ENCODE measurements at places on chromosomes 7 and 10.

DNA sequence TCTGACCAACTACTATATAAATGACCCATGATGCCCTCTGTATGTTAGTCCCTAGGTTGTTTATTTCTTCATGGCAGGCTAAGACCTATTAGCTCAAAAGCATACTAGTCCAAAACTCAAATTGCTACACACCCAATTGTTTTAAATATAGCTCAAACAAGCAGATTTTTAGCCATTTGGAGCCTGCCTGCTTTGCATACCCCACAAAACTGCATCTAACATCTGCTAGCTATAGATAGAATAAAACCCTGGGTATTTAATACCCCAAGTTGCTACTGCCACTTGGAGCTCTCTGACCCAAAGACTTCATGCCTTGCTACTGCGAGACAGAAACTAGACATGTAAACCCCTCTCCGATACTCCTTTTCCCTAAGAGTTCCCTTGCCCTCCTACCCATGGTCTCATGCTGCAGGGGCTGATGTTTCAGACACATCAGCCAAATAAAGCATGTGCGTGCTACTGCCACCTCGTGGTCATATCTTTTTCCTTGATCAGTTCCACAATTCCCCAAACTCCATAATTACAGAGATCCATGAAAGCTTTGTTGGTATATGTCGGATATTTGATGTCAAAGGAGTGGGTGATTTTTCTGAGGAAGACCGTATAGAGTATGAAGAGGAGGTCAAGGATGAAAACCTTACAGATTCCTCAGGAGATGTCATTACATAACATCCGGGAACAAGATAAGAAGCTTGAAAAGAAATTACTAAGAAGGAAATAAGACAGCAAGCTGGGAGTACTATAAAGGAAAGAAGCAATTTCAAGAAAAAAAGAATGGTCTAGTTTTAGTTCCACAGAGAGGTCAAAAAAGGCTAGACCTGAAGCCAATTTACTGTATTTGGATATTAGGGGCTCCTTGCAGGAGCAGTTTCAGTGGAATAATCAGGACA lies 386.6 kb downstream of the SH2D4B start:
- DNase-seq: no peak

DNA sequence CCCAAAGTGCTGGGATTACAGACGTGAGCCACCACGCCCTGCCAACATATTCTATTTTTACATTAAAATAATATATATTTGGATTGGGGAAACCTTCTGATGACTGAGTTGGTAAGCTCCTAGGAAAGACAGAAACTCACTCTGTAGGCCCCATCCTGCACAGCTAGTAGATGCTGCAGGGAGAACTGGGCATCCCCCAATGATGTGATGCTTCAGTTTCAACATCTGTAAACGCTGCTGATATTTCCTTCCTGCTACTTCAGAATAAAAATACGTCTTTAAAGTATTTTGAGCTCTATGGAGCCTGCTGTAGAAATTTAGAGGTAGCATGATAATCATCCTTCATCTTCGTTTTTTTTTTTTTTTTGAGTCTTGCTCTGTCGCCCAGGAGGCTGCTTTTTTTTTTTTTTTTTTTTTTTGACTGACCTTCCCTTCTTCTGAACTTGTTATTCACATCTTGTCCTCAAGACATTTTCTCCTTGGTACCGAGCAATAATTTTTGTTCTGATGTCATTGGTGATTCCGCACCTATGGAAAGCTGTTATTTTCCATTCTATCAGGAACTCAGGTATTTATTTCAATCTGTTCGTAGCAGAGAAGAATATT lies 21.8 kb upstream of the INPP5F start:
- DNase-seq: no peak

- no peak for DNase-seq
Measured at GRCh38 chr10:71345694-71346093, 26.6 kb downstream of the SLC29A3 start.

DNA sequence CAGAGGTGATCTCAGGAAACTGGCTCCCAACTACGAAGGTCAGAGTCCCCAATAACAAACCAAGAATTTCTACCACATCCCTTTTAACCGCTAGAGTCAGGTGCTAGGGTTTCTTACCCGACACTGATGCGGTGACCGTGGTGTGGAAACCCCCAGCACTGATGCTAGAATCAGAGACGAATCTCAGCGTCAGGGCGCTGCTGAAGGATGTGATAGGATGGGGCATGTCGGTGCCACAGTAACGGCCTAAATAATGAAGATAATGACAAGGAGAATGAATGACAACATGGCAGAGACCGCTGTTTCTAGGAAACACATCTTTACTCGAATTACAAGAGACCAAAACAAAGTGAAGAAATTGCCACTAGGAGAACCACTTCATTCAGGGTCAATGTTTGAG lies 131.1 kb upstream of the RSU1 start:
- DNase-seq: no peak

DNA sequence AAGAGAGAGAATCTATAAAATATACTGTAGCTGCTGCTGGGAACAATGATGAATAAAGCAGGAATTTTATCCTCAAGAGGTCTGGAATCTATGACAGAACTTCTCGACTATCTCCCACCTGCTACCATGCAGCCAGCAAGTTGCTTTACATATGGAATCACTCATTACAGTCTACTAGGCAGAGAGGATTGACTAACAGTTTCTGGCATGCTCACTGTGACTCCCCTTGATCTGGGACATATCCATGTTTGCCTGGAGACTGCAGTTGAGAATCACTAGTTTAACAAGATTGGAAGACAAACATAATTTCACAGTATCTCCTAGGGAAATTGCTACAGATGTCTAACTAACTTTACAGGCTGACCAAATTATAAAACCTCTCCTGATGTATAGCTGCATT lies 13.3 kb downstream of the GPR37 start:
- DNase-seq: no peak

DNA sequence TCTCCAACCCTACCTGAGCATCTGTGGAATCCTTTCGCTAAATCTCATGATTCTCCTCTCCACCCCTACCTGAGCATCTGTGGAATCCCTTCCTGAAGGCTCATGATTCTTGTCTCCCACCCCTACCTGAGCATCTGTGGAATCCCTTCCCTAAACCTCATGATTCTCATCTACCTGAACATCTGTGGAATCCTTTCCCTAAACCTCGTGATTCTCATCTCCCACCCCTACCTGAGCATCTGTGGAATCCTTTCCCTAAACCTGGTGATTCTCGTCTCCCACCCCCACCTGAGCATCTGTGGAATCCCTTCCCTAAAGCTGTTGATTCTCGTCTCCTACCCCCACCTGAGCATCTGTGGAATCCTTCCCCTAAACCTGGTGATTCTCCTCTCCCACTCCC lies 342.0 kb downstream of the SDK1 start:
- no peak for DNase-seq

DNA sequence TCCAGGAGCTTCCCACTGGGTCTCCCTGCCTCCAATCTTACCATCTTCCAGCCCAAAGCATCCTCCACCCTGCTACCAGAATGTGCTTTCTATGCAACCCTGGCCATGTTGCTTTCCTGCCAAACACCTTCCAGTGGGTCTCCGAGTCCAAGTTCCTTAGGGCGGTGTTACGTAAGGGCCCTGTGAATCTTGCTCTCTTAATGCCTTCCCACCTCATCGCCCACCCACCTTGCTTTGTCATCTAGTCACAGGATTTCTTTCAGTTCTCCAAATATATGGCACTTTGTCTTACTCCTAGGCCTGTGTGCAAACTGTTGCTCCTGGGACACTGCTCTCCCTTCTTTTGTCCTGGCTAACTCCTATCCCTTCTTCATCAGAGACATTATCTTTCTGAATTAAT lies 344.5 kb downstream of the RPS24 start:
- DNase-seq: no peak

DNA sequence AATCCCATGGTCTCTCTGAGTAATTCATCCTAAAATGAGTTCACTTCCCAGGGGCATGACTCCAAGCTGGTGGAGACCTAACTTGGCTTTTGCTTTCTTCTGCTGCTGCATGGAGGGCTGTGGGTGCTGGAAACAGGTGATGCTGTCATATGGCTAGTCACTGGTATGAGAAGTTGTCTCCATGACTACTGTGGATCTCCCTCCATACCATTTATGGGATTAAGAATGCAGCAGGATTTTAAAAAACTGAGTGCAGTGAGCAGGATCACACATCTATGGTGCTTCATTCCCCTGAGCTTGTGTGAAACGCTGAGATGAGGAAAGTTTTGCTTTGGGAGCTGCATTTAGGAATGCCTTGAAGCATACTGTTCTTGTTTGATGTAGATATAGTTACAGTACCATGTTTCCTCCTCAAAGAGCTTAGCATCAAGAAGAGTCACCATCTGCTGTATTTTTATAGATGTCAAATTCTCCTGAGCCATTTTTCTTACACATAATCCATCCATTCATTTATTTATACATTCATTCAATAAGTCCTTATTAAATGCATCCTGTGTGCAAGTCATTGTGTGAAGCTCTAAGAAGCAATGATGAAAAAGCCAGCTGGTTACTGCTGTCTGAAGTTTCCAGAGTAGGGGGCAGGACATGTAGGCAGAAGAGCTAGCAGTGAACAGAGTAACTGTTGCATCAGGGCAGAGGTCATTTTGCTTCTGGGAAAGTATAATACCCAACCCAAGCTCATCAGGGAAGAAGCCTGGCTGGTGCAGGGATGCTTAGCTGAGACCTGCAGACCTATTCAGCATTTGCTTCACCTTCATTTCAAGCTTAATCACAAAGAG lies 534.8 kb downstream of the AUTS2 start:
- DNase-seq: no peak

GRCh38 chr7:135678612-135679575 lies 16.6 kb downstream of the STMP1 start:
- DNase-seq: peak; percentile 41

DNA sequence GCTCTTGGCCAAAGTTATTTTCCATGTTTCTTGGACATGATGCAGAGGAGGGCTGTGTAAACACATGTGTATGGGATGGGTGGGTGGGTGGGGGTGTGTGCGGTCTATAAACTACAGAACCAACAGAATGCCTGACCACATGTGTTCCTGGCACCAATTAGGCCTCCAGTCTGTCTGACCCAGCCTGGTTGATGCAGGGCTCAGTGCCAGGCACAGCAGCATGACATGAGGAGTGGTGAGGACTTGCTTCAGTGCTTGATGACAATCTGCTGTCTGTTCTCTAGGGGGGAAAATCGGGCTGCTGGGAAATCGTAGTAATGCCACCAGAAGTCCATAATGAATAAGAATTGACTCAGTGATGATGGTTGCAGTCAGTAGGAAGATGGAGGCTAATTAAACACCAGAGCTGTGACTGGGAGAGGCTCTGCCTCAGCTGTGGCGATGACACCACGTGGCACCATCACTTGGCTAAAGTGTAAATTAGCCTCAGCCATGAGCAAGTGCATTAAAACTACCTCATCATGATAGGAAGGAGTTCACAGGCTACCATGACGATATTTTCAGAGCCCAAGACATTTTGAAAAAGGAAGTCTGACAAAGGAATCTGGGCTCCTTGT lies 260.1 kb upstream of the PODXL start:
- no peak for DNase-seq

- DNase-seq: no peak
Measured at GRCh38 chr7:94314413-94315410, 80.0 kb upstream of the COL1A2 start.

DNA sequence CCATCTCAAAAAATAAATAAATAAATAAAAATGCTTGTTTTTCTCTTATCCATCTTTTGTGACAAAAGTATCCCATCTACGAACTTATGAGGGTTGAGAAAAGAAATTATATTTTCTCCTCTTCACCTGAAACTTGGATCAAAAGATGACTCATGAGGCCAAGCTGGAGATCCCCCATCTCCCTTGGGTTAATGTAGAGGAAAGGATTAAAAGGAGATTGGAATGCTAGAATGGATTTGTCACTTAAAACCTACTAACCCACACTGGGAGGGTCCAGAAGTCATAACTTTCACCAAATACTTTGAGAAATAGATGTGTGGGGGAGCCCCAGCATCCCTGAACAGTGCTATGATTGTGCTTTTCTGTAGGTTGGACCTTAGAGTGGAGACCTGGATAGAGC lies 46.3 kb upstream of the PIK3CG start:
- DNase-seq: no peak

DNA sequence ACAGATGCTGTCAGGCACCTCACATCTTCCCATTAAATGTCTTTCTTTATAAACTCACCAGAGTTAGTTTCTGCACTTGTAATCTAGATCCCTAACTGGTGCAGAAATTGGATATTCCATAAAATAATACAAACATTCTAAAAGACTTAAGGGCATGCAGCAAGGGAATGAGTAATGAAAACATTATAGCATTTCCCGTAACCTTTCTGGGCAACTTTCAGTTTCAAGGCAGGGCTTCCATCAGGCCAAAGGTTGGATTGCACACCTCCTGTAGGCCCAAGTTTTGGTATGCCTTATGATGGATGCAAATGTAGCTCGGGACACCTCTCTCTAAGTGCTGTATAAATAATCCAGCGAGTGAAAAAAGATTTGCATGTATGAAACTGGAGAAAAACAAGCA lies 129.9 kb upstream of the LYZL2 start:
- DNase-seq: no peak

- DNase-seq: no peak
Measured at GRCh38 chr10:51196508-51197175, 122.4 kb downstream of the PRKG1 start.

DNA sequence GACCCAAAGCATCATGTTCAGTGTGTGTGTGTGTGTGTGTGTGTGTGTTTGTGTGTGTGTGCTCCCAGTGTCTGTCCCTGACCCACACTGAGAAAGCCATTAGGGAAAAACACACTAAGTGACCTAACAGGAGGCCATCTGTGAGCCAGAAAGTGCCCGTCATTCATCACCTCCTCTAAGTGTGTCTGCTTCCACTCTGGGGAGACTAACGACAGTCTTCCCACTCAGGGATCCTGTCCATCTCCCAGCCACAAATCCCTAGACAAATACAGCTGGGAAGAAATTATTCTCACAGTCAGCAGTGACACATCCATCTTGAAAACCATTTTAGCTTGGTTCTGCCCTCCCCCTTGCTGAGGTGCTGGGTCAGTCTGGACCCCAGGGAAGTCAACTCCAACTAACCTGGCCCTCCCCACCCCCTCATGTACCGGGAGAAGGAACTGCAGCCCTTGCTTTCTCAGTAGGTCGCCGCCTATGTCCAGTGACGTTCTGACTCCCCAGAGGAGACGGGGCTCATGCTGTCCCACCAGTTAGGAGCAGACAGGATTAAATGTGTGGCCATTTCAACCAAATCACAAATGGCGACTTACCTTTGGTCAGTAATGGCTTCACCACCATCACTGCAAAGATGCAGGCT lies 296.5 kb upstream of the ZNF32 start:
- no peak for DNase-seq

Data from NCI-H2029 treated with DMSO at 0.1 percent for 48 hours (cell line).